ACHN (cell line): ENCODE measurements at places on chromosomes 5 and 9.
A peak's percentile ranks its signal among the peaks of the same experiment; 100 is the strongest.

GRCh38 chr5:89342106-89342876, 459.3 kb upstream of the MEF2C start:
- no peak for DNase-seq

- no peak for DNase-seq
Observed at GRCh38 chr9:102362470-102363132, 624.2 kb upstream of the GRIN3A start.

DNA sequence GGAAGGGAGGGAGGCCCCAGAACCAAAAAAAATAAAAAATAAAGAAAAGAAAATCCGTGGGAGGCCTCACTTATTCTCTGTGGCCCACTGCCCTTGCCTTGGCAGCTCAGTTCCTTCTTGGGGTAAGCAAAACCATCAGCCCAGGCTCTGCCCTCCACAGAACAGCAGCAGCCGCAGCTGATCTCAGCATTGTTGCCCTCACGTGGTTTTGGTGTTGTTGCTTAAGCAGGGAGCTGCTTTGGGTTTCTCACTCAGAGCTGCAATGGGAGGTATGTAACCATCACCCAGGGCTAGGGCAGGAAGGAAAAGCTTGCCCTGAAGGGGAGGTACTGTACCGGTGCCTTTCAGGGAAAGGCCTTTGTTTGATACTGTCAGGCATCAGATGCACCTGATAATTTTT, 374.7 kb upstream of the WWC1 start:
- DNase-seq = no peak

DNA sequence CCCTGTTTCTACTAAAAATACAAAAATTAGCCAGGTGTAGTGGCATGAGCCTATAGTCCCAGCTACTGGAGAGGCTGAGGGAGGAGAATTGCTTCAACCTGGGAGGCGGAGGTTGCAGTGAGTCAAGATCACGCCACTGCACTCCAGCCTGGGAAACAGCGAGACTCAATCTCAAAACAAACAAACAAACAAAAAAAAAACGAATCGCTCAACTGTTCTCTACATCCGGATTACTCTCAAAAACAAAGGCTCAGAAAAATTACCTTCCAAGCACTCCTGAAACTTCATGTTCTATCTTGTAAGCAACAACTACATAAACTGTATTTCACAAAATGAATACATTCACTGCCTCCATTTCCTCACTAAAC, 14.0 kb downstream of the UBAP2 start:
- DNase-seq = no peak

GRCh38 chr5:176743868-176744583, 66.3 kb upstream of the UNC5A start:
- no peak for DNase-seq

DNA sequence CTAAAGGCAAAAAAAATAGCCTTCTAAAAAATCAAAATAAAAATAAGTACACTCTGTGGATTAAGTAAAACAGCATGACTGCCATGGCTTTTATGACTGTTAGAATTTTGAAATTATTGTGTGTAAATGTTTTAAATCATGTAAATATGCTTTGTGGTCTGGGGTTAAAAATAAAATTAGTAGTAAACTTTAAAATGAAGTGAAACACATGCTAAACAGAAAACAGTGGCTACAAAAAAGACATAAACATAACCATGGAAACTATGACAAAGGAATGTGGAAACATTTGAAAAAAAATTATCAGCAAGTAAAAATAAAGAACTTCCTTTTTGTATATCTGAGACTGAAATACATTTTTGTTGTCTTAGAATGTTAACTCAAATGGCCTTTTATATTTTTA, 134.5 kb upstream of the SPEF2 start:
- DNase-seq = no peak

GRCh38 chr9:130243015-130243881, 22.3 kb upstream of the HMCN2 start:
- DNase-seq = peak; percentile 83

DNA sequence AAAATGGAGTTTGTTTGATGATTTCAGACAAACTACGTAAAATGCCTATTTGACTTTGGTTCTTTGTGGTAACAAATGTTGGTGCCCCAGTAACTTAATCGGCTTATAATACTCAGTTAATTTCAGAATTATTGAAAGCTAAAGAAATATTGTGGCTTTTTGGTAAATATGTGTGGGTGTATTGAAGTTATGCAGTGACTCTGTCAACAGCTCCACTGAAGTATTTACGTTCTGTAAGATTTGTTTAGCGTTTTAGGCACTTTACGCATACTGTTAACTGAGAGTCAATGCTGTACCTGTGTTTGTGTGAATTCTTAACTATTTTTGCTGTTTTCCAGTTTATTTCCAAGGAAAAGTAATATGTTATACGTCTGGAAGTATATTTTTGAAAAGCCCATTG, 2.2 kb downstream of the RAD23B start:
- DNase-seq = no peak

GRCh38 chr5:169870211-169870610, 110.1 kb downstream of the INSYN2B start:
- DNase-seq = no peak

- no peak for DNase-seq
Observed at GRCh38 chr5:111606194-111606593, 93.9 kb upstream of the STARD4 start.

DNA sequence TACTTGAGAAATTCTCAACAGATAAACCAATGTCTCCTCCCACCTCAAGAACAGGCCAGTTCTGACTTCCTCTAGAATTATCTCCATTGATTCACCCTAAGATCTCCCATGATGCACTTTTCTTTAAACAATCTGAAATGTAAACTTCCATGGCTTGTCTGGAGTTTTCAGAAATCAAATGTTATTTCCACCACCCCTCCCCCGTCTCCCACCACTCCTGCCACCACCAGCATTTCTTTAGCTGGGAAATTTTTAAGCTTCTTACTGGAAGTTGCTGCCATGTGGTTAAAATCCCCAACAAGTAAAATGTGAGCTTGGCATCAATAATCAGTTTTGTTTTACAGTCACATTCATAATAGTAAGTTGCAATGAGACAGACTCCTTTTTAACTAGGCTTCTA, 32.8 kb upstream of the BASP1 start:
- DNase-seq = no peak

GRCh38 chr5:88660947-88661805, 221.8 kb downstream of the MEF2C start:
- DNase-seq = peak; percentile 94

- DNase-seq = no peak
Observed at GRCh38 chr9:109775516-109775915, 4.5 kb upstream of the PALM2AKAP2 start.

DNA sequence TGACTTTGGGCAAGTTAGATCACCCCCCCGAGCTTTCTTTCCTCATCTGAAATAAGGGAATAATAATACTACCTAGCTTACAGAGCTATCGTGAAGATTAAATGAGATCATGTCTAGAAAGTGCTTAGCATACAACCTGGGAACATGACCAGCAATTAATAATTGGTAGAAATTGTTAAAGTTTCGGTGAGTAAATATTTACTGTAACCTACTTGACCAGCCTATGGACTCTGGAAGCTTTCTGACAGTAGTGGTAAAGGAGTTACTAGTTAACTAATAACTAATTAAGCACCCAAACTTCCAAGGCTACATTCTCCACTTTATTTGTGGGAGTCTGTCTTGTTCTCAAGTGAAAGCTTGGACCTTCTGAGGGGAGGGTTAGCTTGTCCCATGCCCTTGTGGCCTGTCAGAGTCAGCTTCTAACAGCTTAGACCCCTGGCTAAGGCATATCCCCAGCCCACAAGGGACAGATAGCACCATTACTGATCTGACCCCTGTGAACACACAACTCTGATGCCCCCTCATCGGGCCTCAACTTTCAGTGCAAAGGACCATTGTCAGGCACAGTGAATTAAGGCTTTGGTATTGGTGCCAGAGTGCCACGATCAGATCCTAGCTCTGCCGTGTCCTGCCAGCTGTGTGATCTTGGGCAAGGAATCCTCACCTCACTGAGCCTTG, 58.7 kb upstream of the SAP30L start:
- DNase-seq = no peak

DNA sequence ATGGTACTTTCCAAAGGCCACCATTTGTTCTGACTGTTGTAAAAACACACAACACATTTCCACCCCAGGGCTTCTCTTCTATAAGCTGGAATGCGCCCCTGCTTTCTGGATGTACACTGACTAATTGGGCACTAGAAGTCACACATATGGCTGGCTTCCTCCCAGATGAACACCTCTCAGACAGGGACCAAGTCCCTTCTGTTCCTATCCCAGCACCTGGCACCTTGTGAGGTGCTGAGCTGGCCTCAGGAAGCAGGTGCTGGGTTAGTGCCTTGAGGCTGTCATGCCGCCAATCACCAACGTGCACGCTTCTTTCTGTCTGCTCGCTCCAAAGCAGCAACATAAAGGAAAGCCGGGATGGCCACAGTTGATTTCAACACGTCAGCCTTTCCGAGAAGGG, 93.2 kb downstream of the FSTL4 start:
- DNase-seq = no peak

GRCh38 chr5:54270326-54270725, 40.0 kb downstream of the ARL15 start:
- DNase-seq = no peak

GRCh38 chr5:33531824-33532223, 91.1 kb downstream of the TARS1 start:
- DNase-seq = no peak

DNA sequence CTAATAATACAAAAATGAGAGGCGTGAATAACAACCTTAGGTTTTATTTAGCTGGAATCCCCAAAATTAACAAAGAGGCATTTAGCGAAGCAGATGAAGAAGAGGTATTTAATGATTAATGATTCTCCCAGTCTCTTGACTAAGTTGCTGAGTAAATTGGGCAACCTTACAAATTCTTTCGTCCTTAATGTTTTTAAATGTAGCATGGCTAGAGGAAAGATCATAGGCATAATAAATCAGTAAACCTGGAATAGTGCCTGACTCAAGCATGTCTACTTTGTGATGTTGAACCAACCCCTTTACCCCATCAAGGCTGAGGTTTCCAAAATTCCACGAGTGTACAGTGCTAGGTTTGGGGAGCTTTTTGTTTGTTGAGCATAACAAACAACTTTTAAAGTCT, 7.9 kb downstream of the BHMT start:
- no peak for DNase-seq

GRCh38 chr9:135100241-135100681, 12.8 kb downstream of the OLFM1 start:
- no peak for DNase-seq

DNA sequence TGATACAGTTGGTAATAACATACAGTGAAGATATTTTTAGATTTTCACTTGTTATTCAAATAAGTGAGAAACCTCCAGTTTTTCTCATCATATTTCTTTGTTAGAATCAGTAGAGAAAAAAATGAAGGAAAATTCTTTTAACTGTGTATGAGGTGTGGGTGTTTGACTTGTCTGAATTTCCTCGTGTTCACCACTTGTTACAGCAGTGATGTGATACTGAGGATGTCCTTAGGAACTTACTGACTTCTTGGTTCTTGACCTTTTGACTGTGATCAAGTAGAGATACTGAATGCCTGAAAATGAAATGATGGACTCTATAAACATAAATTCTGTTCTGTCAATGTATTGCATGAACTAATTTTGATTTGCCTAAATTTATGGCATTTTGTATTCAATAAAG, 10.7 kb downstream of the PBX3 start:
- no peak for DNase-seq

DNA sequence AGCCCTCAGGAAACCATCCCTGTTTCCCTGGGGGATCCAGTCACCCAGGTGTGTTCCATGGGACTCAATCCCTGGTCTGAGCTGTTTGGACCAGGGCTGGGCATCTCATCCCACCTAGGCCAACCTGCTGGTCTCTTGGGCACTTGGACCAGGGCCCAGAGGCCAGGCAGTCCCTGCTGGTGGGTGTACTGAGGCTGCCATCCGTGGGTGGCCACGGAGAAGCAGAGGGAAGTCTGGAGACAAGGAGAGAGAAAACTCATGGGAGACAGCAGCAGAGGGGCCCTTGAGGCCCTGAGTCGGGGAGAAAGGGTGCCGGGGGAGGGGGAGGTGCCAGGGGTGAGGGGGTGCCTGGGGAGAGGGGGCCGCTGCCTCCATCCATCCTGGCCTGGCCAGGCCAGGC, 247.8 kb downstream of the PBX3 start:
- DNase-seq = no peak

DNA sequence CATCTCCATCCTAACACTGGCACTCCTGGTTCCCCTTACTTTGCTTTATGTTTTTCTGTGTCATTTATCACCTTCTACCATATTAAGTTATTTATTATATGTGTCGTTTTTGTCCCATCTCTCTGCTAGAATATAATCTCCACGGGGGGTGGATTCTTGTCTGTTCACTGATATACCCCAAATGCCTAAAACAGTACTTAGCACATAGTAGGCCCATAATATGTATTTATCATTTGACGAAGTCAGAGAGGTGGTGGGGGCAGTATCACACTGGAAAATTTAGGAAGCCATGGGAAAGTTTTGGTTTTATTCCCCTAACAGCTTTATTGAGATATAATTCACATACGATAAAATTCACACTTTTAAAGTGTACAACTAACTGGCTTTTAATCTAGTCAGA, 14.4 kb downstream of the ZCCHC9 start:
- no peak for DNase-seq

DNA sequence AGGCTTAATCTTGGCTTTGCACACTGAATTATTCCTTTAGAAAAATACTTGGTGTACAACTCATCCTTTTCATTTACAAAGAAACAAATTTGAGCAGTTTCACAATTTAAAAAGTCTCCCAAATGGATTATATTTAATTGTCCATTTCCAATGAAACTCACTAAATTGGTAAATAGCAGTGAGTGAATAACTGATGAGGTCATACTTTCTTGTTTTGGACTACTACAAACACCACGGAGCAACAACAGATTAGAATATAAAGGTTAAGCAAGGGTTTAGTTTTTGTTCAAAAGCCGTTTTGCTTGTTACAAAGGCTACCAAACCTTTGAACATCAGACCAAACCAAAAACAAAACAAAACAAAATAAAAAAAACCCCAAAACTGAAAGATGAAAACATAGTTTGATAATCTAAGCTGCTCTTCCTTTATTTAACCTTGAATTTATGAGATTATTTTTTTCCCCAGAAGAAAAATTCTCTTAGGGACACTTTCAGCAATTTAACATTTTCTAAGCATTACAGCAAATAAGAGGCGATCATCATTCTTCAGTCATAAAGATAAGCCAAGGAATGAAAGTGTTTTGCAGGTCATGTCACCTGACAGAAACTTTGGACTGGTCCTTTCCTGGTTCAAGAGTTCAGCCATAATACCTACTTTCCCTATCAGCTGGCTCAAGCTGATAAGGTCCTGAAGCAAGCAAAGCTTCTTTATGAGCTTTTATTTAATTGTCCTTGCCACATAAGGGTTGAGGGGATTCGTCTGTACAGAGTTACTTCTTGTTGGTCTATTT, 99.7 kb upstream of the CDKN2B start:
- DNase-seq = no peak

DNA sequence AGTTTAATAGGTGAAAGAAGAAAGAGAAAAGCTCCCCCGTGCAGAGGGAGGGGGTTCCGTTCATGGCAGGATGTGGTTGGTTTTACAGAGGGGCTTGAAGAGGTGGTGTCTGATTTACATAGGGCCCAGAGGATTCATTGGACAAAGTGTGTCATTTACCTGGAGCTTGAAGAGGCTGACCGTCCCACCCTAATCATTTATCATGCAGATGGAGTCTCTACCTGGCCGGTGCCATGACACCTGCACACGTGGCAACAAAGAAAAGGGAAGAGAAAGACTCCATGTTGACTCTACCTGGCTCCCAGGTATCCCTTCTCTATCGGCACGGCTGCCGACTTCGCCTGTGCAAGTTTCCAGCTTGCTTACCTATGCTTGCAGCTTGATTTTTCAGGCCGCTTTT, 35.3 kb upstream of the PRRC2B start:
- DNase-seq = no peak
